Head of caudate nucleus (tissue), 42 donors: ENCODE measurements at places on chromosomes 2 and 18.

DNA sequence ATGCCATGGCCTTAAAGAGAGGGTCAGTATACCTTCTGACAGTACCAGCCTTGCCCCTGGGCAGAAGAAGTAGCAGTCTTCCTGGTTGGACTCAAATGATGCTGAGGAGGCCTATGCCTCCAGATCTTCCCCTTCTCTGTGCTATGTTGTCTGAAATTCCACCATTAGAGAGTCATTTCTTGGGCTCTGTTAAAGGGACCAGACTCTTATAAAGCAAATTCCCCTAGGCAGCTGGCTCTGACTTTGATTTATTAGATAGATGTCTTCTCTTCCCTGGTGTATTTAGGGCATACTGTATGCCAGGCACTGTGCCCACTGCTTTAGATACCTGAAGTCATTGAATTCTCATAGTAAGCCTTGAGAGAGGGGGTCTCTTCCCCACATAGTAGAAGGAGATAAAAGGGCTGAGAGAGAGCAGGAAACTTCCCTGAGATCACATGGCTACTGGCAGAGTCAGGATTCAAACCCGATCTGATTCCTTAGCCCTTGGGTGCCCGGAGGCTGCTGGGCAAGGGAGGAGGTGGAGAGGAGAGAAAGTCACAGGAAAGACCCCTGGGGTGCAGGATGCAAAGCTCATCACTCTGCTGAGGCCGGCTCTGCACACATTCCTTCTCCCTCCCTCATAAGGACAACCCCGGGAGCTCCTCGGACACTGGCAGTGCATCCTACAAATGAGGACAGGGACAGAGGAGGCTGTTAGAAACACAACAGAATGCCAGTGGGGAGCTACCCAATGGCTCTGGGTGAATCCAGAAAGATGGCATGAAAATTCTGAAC lies 23.0 kb downstream of the COPS9 start:
- no peak for DNase-seq

DNA sequence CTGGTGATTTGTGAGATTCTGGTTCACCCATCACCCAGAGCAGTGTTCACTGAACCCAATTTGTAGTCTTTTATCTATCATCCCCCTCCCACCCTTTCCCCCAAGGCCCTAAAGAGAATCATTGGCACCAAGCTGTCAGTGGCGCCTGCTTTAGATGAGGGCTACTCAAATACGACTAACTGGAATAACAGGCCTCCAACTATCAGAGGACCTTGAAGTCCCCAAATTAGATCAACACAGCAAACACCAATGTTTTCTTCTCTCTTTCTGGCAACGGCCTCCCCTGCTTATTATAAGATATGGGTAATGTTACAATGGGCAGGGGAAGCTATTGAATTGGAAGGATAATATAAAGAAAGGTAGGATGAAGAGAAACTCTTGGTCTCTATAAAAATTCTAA lies 232.3 kb downstream of the SCG2 start:
- DNase-seq = no peak

DNA sequence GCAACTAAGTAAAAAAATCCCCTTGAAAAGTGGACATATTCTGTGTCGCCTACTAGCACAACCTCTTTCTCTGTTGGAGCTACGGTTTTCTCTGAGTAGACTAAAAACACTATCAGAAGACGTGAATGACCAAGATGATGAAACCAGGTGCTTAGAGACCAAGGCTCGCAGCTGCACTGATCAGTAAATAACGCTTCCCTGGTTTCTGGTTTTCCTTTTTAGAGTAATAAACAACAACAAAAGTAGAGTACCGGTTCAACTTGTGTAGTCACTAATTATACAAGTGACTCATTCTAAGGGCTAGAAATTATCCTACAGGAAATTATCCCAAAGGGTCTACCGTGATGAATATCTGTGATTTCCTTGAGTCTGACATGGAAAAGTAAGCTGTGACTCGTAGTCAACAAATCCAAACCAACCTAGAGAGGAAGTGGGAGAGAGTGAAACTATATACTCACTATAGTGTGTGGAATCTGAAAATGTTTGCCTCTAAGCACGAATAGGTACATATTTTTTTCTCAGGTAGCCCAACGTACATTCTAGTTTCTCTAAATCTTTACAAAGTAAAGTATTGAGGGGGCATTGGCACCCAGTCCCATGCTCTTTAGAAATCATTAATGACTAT lies 17.8 kb downstream of the RASGRP3 start:
- no peak for DNase-seq

DNA sequence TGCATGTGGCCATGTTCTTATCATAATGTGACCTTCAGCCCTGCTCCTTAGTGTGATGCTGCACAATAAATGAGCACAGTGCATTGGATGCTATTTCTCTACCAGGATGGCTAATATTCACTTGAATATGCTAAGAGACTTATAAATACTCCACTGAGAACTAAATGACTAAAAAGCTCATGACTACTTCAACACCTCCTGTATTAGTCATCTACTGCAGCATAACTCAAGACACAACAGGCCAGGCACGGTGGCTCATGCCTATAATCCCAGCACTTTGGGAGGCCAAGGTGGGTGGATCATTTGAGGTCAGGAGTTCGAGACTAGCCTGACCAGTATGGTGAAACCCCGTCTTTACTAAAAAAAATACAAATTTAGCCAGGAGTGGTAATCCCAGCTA lies 213.4 kb downstream of the RND3 start:
- no peak for DNase-seq
